ENCODE measurements at places on chromosomes 13 and 19.
A peak's percentile ranks its signal among the peaks of the same experiment; 100 is the strongest.

GRCh38 chr19:44960906-44961728 lies 5.9 kb downstream of the CLPTM1 start:
- no peak for DNase-seq

DNA sequence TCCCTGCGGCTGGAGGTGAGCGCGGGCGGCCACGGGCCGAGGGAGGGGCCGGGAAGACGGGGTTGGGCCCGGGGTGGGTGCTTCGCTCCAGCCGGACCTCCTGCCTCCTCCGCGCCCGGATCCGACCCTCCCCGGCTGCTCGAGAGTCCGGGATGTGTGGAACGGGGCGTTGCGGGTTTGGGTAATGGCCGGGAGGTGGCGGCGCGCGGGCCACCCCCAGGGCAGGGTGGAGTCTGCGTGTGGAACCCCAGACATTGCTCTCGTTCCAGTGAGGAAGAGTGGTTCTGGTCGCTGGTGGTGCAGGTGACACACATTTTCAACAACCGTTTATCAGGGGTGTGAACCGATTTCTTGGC lies 38.8 kb downstream of the ARHGEF7 start:
- peak; percentile 62 for DNase-seq

DNA sequence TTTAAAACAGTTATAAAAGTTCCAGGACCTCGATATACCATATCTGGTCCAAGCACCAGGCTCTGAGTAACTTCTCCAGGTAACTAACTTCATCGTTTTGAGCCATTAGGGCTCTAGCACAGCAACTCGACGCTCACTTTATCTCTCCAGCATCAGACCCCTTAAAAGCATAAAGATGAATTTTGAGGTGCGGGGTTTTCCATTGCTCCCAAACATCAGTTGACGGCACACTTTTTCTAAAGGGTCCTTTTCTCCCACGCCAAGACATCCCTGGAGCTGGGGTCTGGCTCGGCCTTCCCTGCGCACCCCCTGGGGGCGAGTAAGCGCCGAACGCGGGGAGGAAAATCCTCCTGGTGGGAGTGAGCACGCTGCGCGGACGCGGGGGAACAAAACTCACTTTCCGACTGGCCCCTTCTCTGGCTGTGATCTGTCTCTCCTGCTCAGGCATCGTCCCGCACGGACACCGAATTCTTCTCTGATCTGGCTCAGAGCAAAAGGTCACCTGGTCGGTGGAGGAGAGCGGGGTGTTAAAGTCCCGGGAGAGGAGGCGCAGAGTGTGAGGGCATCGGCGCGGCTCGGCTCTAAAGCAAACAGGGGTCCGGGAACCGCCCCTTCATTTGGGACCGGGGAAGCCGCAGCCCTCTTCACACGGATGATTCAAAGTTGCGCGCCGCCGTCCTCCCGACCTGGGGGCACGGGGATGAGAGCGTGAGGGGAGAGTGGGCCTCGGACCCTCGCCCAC lies at the start of gene ATP7B:
ATP7B (minus strand) TSS at position 561 of the 742 bp plus-strand sequence; CDS start at position 448, 113 bp downstream.
- peak; percentile 74 for DNase-seq

DNA sequence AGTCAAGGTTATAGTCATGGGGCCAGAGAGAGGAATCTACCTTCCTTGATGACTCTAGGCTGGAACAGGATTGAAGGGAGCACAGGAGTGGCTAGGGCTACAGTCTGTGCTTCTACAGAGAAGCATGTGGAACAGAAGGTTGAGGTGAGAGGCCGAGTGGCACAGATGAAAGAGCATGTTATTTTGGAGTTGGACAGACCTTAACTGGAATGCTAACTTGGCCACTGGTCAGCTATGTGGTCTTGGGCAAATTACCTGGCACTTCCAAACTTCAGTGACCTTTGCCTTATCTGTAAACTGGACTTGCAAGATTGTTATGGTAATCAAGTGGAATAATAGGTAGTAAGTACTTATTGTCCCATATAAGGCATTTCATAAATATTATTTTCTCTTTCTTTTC lies 252.7 kb downstream of the KCNRG start:
- DNase-seq = no peak

- peak; percentile 95 for DNase-seq
Measured at GRCh38 chr19:11693505-11694499, 44.9 kb downstream of the ZNF823 start.

- DNase-seq = no peak
Measured at GRCh38 chr19:33878030-33878544, 81.4 kb downstream of the KCTD15 start.

Data from NCI-H82 (cell line).